PC-3 (cell line): ENCODE measurements at places on chromosomes 2 and 18.

DNA sequence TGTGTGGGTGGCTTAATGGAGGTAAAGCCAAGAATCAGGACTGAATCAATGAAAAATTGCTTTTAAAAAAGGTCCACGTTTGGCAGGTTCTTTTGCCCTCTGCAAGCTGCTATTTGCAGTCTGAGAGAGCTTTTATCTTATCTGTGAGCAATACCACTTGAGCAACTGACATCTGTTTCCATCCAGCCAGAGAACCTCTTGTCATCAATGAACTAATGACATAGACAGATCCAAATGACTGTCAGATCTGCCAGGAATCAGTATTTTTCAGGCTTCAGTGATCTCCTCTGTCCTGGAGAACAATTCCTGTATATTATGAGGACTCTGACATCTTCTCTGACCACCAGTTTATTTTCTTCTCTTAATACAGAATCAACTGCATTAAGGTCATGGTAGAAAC, 608.1 kb downstream of the LRP1B start:
- DNase-seq, result no peak

- DNase-seq, result peak; percentile 40
These were observed 23.9 kb downstream of the DYSF start for GRCh38 chr2:71477231-71477691.

- peak; percentile 75 for DNase-seq
These were observed 431 bp upstream of the CNRIP1 start for GRCh38 chr2:68320118-68320641.

GRCh38 chr18:59453468-59453961, 94.5 kb upstream of the LMAN1 start:
- DNase-seq, result no peak

- DNase-seq, result peak; percentile 12
These were observed 172.3 kb downstream of the PRKCE start for GRCh38 chr2:45823723-45824206.
